Fibroblast of lung (primary cell): ENCODE measurements at places on chromosomes 7 and 10. TPM values are rescaled to one million over a fixed set of nuclear protein-coding genes. Genes with fewer than 3 reads are reported as not detected.

- DNase-seq: no peak
Measured at GRCh38 chr10:43136432-43136831, 1.8 kb upstream of the CSGALNACT2 start.

DNA sequence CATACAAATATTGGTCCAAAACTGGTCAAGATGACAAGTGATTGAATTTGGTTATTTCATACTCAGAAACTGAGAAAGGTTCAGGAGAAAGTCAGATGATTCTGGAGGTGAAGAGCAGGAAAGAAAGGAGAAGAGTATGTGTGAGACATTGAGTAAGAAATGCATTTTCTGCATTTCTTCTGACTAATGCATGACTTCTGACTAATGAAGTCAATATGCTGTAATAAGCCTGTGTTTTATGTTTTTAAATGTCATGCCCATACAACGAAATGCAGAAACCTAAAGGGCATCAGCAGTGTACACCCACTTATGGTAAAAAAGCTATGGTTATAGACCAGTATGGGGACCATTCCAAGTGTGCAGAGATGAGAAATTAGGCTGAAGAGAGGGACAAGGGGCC, 1227.8 kb upstream of the SORCS1 start:
- peak; percentile 70 for DNase-seq

DNA sequence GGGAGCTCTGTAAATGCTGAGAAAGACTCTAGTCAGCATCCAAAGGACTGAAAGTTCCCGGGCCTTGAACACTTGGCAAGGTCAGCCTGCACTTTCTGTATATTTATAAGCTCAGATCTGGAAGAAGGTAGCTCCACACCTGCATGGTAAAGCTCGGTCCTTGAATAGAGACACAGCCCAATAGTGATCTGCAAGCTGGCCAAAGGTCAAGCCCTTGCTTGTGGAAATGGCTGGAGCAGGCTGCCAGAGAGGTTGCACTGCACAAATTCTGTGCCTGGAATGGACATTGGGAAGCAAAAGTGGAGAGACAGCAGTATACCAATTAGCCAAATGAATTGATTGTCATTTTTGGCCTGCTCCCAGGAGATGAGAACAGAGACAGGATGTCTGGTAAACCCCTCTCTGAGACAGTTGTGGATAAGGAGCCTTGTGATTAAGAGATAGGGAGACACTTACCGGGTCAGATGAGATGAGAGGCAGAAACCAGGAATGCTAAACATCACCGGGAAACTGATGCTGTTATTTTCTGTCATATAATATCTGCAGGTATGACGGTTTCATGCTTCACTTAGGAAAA, 8.0 kb upstream of the FRA10AC1 start:
- no peak for DNase-seq

The TMEM254 gene
- total RNA-seq: 5.4 and 10.4 TPM in 2 replicates
